ENCODE measurements at places on chromosomes 2 and 18. TPM values are rescaled to one million over a fixed set of nuclear protein-coding genes. Genes with fewer than 3 reads are reported as not detected.

The TUBA4B gene
- total RNA-seq = 0.28 TPM

The OR6B2 gene
- total RNA-seq = not detected

The GAREM1 gene
- total RNA-seq = 4.3 TPM

The ELOA2 gene
- not detected for total RNA-seq

The FSIP2 gene
- total RNA-seq = not detected

The ABCG8 gene
- total RNA-seq = not detected

The MAP3K19 gene
- not detected for total RNA-seq

The POTEI gene
- total RNA-seq = not detected

The SLC11A1 gene
- total RNA-seq = 0.26 TPM

The ACMSD gene
- not detected for total RNA-seq

The SERPINB11 gene
- total RNA-seq = not detected

The TEKT4 gene
- not detected for total RNA-seq

The CACNB4 gene
- total RNA-seq = 0.08 TPM

The MAL gene
- 0.12 TPM for total RNA-seq

The CFAP221 gene
- total RNA-seq = 0.22 TPM

The RNF181 gene
- 191 TPM for total RNA-seq

The SIGLEC15 gene
- total RNA-seq = not detected

The ZBTB14 gene
- 7.3 TPM for total RNA-seq

The ICOS gene
- total RNA-seq = not detected

The C2orf72 gene
- 5.6 TPM for total RNA-seq

The RTP5 gene
- total RNA-seq = not detected

The FER1L5 gene
- total RNA-seq = not detected

The DHRS9 gene
- total RNA-seq = 3.2 TPM

The RGPD4 gene
- not detected for total RNA-seq

The LCT gene
- total RNA-seq = 0.05 TPM

The DSG4 gene
- not detected for total RNA-seq

The NEUROD1 gene
- total RNA-seq = not detected

The EFEMP1 gene
- 44.6 TPM for total RNA-seq

The CYS1 gene
- 1.1 TPM for total RNA-seq

The SERPINB3 gene
- not detected for total RNA-seq

The NFATC1 gene
- total RNA-seq = 6.2 TPM

The NDC80 gene
- 12.8 TPM for total RNA-seq

The SPATA3 gene
- total RNA-seq = not detected

The ITPRIPL1 gene
- total RNA-seq = not detected

The ITGA4 gene
- total RNA-seq = 2.5 TPM

The PLEK gene
- total RNA-seq = not detected

The LIMS2 gene
- 6.5 TPM for total RNA-seq

The GPR39 gene
- 7.5 TPM for total RNA-seq

The NCKAP5 gene
- 0.90 TPM for total RNA-seq

The LHCGR gene
- total RNA-seq = not detected

The L3MBTL4 gene
- total RNA-seq = not detected

The PAX8 gene
- total RNA-seq = 0.85 TPM

The GRB14 gene
- 4.5 TPM for total RNA-seq

The MOB1A gene
- 90.4 TPM for total RNA-seq

The PRSS56 gene
- 0.21 TPM for total RNA-seq

The BOLL gene
- not detected for total RNA-seq

The CNGA3 gene
- total RNA-seq = not detected
